ENCODE measurements at places on chromosomes 16 and 17.

- DNase-seq = no peak
Observed at GRCh38 chr17:42389135-42389417, 834 bp upstream of the STAT3 start.

DNA sequence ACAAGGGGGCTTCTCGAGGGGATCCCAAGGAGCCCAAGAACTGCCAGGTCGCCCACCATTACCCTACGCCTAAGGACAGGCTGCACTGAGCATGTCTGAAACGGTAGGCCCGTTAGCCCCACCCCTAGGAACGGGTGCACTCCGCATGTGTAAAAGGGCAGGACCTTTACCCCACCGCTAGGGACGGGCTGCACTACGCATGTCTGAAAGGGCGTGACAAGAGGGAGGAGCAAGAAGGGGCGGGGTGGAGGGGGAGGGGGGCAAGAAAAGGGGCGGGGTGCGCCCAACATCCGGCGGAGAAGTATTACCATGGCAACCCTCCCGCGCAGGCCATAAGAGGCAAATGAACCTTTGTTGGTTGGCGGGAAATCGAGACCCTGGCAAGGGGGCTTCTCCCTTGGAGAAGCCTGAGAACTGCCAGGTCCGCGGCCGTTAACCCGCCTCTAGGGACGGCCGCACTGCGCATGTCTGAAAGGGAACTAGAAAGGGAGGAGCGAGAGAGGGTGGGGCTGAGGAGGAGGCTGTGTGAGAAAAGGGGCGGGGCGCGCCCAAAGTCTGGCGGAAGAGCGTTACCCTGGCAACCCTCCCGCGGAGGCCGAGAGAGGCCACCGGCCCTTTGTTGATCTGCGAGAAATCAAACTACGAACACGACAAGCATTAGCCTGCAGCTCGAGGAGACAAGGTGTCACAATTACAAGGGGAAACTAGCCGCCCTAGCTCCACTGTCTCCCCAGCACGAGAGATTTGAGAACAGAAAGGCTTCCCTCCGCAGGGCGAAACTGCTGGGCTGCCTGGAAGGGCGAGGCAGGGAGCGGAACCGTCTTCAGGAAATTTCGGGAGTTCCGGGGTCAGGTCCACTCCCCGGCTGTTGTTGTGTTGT lies 2046.8 kb downstream of the TP53TG3F start:
- peak; percentile 85 for DNase-seq

- DNase-seq = no peak
Observed at GRCh38 chr17:48202959-48203358, 95.4 kb downstream of the SNX11 start.

GRCh38 chr17:69945698-69946185 lies 129.3 kb upstream of the KCNJ16 start:
- DNase-seq = no peak

GRCh38 chr17:74677558-74678466 lies 34.9 kb downstream of the CD300LF start:
- peak; percentile 98 for DNase-seq

DNA sequence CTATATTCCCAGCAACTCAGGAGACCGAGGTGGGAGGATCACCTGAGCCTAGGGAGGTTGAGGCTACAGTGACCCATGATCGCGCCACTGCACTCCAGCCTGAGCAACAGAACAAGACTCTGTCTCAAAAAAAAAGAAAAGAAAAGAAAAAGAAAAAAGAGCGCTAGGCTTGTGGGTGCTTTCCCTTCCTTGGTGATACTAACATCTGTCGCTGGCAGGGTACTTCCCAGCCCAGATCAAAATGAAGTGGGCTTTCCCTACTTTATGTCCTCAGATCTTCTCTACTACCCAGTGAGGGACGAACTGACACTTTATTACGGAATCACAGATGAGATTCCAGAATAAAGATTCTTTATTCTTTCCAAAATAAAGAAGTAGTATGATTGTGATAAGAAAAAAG lies 103.8 kb upstream of the NOL11 start:
- DNase-seq = no peak

- DNase-seq = peak; percentile 19
Observed at GRCh38 chr17:11996722-11997146, 541 bp downstream of the ZNF18 start.

DNA sequence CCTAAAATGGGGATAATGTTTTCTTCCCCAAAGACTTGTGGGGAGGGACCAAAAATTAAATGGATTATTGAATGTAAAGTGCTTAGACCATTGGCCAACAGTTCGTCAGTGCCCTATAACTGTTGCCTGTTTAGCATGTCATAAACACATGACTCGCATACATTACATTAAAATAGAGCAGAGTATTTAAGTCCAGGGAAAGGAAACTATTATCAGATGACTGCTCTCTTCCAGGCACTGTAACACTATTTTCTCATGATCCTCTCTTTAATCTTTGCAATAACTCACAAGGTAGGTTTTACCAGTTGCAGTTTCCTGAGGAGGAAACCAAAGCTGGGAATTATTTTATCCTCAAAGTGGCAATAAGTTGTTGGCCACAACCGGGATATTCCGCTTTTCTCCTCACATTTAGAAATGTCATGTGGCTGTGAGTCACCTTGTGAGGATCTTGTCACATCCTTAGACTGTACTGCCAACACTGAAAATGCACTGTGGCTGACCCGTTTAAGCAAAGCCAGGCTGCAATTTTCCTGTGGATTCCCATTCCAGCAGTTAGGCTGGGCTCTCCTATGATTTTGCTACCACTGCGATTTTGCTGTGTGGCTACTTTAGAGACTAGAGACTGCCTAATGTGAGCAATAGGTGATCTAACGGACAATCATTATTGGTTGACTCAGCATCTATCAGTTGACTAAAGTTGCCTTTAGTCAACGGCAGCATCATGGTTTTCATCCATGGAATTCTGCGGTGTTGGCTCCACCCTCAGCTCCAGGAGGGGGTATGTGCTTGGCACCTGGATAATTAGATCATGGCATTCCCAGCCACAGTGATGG lies 58.3 kb upstream of the DHX40 start:
- DNase-seq = no peak

- no peak for DNase-seq
Observed at GRCh38 chr16:26051063-26051462, 359.3 kb downstream of the HS3ST4 start.

- no peak for DNase-seq
Observed at GRCh38 chr17:43987131-43988021, 17.0 kb upstream of the NAGS start.

DNA sequence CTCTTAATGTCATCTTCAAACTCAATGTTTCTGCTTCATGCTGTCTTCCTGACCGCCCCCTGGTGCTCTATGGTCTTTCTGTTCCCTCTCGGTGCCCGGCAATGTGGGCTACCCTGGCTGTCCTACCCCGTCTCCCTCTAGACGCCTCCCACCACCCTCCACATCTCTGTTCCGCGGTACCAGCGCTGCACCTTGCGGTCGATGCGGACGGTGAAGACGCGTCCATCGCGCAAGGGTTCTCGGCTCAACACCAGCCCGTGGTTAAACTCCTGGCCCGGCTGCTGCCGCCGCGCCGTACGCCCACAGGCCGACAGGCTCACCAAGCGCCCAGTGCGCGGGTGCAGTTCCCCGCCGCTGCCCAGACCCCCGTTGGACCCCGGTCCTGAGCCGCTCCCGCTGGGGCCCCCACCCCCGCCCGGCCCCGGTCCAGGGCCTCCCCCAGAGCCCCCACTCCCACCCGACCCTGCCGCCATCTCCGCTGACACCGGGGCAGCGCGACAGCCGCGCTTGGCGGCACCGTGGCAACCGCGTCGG lies at the start of gene NEURL4:
Gene NEURL4, minus strand, starts transcription at position 496 of the 534 bp plus-strand sequence. Its CDS starts 23 bp downstream, at position 473.
- no peak for DNase-seq

DNA sequence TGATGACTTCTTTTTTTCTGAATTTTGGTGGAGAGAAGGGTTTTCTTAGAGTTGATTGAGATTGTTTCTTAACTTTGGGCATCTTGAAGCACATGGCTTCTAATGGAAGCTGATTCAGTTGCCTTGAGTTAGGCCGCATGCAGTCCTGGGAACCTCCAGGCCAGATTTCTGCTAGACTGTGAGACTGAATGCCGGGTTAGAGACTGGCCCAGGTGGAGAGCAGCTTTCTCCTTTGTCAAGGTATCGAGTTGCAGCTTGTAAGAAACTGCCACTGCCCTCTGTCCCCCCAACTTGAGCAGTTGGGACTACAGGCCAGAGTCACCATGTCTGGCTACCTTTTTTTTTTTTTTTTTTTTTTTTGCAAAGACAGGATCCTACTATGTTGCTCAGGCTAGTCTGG lies 77.6 kb downstream of the CLEC16A start:
- DNase-seq = no peak

GRCh38 chr16:29925105-29925756 lies 795 bp downstream of the KCTD13 start:
- no peak for DNase-seq

DNA sequence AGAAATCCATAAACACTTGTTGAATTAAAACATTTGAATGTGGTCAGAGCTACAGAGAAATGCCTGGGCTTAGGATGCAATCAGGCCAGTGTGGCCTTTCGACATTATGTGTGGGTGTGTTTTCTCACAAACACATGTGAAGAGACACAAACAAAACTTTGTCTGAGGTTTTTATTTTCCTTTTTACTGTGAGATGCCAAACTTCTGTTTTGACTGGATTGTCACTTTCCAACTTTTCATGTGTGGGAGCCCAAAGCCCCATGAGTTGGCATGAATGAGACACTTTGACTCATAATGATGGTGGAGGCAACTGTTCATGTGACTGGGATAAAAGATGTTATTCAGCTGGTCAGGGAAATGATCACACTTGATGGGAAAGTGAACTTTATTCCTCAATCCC lies 71.9 kb upstream of the GAS7 start:
- no peak for DNase-seq

GRCh38 chr16:58426966-58427365 lies 34.7 kb downstream of the GINS3 start:
- DNase-seq = peak; percentile 37

DNA sequence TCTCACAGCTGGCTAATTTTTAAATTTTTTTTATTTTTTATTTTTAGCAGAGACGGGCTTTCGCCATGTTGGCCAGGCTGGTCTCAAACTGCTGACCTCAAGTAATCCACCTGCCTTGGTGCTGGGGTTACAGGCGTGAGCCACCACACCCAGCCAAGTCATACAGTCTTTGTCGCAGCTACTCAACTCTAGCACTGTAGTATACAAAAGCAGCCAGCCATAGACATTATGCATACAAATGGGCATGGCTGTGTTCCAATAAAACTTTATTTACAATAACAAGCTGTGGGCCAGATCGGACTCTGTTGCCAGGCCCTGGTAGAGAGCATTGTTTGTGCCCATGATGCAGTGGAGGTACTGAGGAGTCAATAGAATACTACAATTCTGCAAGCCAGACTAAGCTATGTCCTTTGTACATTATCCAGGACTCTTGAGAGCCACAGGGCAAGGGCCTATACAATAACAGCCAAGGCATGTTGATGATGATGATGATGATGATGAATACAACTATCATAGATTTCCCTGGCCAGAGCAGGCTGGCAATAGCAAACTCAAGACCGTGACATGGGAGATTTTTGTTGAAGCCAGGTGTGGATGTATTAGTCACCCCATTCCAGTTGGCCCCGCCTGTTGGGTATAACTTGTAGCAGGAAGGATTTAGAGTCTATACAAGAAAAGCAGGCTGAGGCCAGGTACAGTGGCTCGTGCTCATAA lies 101.8 kb downstream of the MYH11 start:
- no peak for DNase-seq

- DNase-seq = no peak
Observed at GRCh38 chr16:11094075-11094856, 149.9 kb downstream of the CLEC16A start.

GRCh38 chr17:82120148-82120547 lies 22.1 kb upstream of the FASN start:
- no peak for DNase-seq

GRCh38 chr16:48076455-48077012 lies 79.3 kb downstream of the ABCC12 start:
- no peak for DNase-seq

GRCh38 chr17:2253768-2254406 lies 49.7 kb downstream of the SMG6 start:
- no peak for DNase-seq

DNA sequence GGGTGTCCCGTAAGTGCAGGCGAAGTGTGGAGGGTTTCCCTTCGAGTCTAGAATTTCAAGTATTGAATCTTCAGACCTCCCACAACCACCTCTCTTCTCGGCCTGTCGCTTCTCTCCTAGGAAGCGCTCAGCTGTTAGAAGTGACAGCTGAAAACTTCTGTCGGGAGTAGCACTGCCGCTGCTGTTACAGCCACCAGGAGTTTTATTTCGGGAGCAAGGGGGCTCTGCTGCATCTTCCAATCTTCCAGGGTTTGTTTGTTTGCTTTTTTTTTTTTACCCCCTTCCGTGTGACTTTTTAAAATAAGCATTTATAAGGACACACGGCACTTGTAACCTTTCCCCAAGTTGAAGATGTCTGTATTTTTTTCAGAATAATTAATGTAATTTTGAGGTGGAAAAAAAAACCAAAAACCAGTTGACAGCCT lies 767 bp downstream of the RPS6KB1 start:
- peak; percentile 8 for DNase-seq

- DNase-seq = peak; percentile 22
Observed at GRCh38 chr16:4200000-4200780, 41.7 kb downstream of the SRL start.

- no peak for DNase-seq
Observed at GRCh38 chr16:379961-380761, 1.6 kb downstream of the PGAP6 start.

GRCh38 chr17:38701504-38702165 lies 3.4 kb upstream of the MLLT6 start:
- no peak for DNase-seq

GRCh38 chr17:80846932-80847331 lies 144.7 kb upstream of the CHMP6 start:
- DNase-seq = no peak

- no peak for DNase-seq
Observed at GRCh38 chr16:8656376-8656775, 18.0 kb upstream of the ABAT start.

DNA sequence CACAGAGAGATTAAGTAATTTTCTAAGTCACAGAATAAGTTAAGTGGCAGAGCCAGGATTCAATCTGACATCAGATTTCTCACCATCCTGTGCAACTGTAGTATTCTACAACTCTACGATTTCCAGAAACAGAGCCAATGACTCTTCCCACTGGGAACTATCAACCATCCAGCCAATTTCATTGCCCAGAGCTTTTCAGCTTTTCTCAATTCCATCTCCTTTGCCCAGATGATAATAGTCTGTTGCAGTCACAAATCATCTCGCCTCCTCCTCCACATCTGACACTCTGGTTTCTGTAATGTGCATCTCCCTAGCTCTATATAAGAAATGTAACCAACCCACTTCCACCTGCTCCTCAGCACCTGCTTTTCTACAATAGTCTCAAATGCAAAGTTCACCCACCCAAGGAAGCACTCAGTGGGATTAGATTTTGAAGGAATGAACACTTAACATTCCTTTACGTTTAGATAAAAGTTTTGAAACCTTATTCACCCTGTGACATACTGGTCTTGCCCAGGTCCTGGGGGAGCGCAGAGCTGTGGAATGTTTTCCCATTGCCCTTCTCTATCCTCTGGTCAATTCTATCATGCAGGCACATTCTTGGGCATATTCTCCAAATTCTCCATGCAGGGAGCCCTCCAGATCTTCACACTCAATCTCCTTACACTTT lies 167.8 kb upstream of the ASIC2 start:
- no peak for DNase-seq

All from NCI-H1694 treated with DMSO at 0.1 percent for 48 hours (cell line).